Progenitor cell of endocrine pancreas (in vitro differentiated cells): ENCODE measurements at places on chromosomes 5 and 9.

GRCh38 chr9:119368681-119369581 lies at the start of gene BRINP1:
TSS of gene BRINP1 (minus strand) at chr9:119369435. CDS start at chr9:119313355, 56,080 bp downstream.
- peak within 1 kb of the TSS; percentile 67 for H3K27ac ChIP-seq
- H3K36me3 ChIP-seq: no peaks in the 10 kb centered on the region
- H3K4me1 ChIP-seq: peaks cover 9% of the 10 kb centered on the region
- peaks cover 70% of the 10 kb centered on the region for H3K27me3 ChIP-seq
- H3K4me3 ChIP-seq: peak within 1 kb of the TSS; percentile 79

- H3K27ac ChIP-seq: no peak overlapping the region
- H3K27me3 ChIP-seq: peaks cover 4% of the 10 kb centered on the region
- H3K4me3 ChIP-seq: no peak overlapping the region
These were observed 420.9 kb upstream of the DAP start for GRCh38 chr5:11181940-11182339.

DNA sequence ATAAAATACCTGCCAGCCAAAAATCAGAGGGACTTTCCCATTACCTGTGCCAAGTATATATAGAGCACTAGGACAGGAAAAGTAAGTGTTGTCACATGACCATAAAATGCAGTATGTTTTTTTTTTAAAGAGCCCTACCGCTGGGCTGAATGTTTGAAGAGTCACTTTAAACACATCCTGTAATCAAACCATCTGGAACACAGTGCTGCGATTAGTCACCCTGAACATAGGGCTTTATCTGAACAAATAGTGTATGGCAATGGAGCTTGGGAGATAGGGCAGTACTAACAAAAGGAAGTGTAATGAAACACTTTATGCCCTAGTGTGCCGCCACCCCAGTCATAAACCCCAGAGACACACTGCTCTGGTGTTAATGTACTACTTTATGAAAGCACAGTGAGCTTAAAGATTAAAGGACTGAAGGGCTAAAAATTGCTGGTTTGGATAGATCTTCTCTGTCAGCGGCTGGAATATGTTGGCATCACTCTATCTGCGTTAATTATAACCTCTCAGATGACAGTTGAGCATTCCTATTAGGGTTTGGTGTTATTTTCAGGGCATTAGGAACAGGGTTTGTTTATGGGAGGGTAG lies 90.4 kb downstream of the ZNF608 start:
- no peak overlapping the region for H3K27ac ChIP-seq
- H3K4me3 ChIP-seq: no peak overlapping the region
- no peak for DNase-seq
- peaks cover 6% of the 10 kb centered on the region for H3K36me3 ChIP-seq

- H3K4me3 ChIP-seq: no peak overlapping the region
- H3K36me3 ChIP-seq: peaks cover 1% of the 10 kb centered on the region
- H3K4me1 ChIP-seq: peaks cover 1% of the 10 kb centered on the region
- H3K27me3 ChIP-seq: peaks cover 2% of the 10 kb centered on the region
These were observed 55.9 kb upstream of the ERCC6L2 start for GRCh38 chr9:95819636-95820035.

DNA sequence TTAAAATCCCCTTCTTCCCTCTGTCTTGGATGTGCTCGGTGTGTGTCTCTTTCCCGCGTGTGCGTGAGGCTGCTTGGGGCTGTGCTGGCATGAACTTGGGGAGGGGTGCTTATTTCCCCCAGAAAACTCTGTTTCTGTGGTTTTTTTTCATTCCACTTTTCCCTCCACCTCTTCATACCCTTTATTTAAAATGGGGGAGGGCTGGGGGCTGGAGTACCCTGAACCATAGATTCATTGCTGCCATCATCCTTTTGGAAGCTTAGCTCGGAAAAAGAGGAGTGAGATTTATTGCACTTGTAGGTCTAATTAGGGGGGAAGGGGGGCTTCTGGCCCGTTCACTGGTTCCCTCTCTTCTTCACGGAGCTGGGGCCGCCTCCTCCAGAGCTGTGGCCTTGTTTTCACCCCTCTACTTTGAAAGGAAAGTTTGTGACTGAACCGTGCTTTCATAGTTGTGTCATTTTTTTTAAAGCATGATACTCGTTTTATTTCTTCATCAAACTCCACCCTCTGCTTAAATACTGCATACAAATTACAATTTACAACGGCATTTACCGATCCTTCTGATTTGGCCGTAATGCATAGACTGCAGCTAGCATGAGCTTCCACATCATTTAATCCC lies 2.9 kb downstream of the NR2F1 start:
- H3K4me3 ChIP-seq: peak overlapping the region; percentile 90
- peaks cover 23% of the 10 kb centered on the region for H3K36me3 ChIP-seq
- H3K27me3 ChIP-seq: peaks cover 46% of the 10 kb centered on the region
- H3K4me1 ChIP-seq: peaks cover 20% of the 10 kb centered on the region
- no peak for DNase-seq
- H3K27ac ChIP-seq: peak overlapping the region; percentile 85

GRCh38 chr9:84850830-84851392 lies 181.4 kb downstream of the NTRK2 start:
- H3K27me3 ChIP-seq: no peaks in the 10 kb centered on the region
- H3K36me3 ChIP-seq: no peaks in the 10 kb centered on the region
- H3K4me1 ChIP-seq: peaks cover 2% of the 10 kb centered on the region
- no peak for DNase-seq
- H3K27ac ChIP-seq: no peak overlapping the region
- no peak overlapping the region for H3K4me3 ChIP-seq

GRCh38 chr9:99819123-99819855 lies 2.4 kb upstream of the NR4A3 start:
- peaks cover 29% of the 10 kb centered on the region for H3K4me1 ChIP-seq
- peak overlapping the region; percentile 99 for H3K27ac ChIP-seq
- peak overlapping the region; percentile 91 for H3K4me3 ChIP-seq
- DNase-seq: peak; percentile 74
- H3K27me3 ChIP-seq: peaks cover 21% of the 10 kb centered on the region

DNA sequence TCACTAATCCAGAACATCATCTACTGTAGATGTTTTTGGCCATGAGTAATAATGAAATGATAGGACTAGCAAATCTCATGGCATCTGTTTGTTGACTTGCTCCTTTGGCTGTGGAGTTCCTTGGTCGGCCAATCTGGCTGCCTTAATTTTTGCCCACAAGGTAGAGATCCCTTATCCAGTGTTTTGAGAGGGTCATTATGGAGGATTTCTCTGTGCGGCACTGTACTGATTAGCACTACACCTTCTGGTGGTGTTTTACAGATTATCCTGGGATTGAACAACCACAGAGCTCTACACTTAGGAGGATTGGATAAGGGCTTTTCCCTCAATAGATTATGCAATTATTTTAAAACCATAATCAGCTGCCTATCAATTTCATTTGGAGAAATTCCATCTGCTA lies 3.2 kb upstream of the ENHO start:
- no peak overlapping the region for H3K4me3 ChIP-seq
- DNase-seq: no peak
- peaks cover 55% of the 10 kb centered on the region for H3K27me3 ChIP-seq
- no peak overlapping the region for H3K27ac ChIP-seq
- H3K36me3 ChIP-seq: no peaks in the 10 kb centered on the region

DNA sequence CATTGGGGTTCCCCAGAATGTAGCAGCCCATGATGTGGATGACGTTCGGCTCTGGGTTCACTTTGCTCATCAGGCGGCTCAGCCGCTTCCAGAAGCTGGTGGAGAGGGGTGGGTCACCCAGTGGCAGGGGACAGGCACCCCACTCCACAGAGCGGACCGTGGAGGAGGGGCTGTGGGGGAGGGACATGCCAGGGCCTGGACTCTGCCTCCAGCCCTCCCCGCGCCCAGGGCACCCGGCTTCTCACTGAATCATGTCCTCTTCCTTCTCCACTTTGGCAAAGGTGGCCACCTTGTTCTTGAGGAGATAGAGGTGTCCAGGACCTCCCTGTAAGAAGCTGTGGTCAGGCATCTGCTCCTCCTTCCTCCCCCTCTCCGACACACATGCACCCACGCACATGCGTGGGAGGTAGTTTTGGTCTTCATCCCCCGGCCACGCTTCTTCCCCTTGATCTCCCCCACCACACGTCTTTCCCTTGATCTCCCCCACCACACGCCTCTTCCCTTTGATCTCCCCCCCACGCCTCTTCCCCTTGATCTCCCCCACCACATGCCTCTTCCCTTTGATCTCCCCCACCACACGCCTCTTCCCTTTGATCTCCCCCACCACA lies 8.9 kb upstream of the ENTPD8 start:
- H3K4me3 ChIP-seq: no peak overlapping the region
- H3K27ac ChIP-seq: no peak overlapping the region
- H3K4me1 ChIP-seq: peaks cover 7% of the 10 kb centered on the region
- no peak for DNase-seq
- no peaks in the 10 kb centered on the region for H3K36me3 ChIP-seq

- DNase-seq: no peak
- peaks cover 5% of the 10 kb centered on the region for H3K27me3 ChIP-seq
- no peak overlapping the region for H3K4me3 ChIP-seq
- H3K4me1 ChIP-seq: peaks cover 4% of the 10 kb centered on the region
These were observed 67.4 kb downstream of the UGCG start for GRCh38 chr9:111963995-111964394.

GRCh38 chr5:538271-538771 lies 14.1 kb upstream of the SLC9A3 start:
- no peak overlapping the region for H3K27ac ChIP-seq
- no peaks in the 10 kb centered on the region for H3K36me3 ChIP-seq
- no peak overlapping the region for H3K4me3 ChIP-seq
- peaks cover 20% of the 10 kb centered on the region for H3K4me1 ChIP-seq
- no peak for DNase-seq
- peaks cover 38% of the 10 kb centered on the region for H3K27me3 ChIP-seq

DNA sequence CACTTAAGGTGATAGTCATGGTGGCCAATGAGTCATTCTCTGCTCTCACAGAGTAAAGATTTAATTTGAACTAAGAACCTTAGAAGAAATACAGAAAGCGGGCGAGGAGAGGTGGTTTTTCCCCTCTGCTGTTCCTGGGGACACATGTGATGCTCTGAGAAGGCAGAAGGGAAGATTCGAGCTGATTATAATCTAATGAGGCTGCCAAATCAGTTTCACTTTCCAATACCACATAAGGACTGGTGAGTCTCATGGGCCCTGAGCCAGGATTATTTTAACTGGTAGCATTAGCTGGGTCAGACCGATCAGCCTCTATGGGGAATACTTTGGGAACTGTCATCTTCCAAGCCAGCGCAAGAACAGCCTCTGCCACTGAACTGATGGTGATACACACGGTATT lies 116.5 kb downstream of the SLC1A3 start:
- no peaks in the 10 kb centered on the region for H3K4me1 ChIP-seq
- H3K27me3 ChIP-seq: peaks cover 5% of the 10 kb centered on the region
- H3K36me3 ChIP-seq: no peaks in the 10 kb centered on the region
- no peak for DNase-seq
- no peak overlapping the region for H3K4me3 ChIP-seq
- no peak overlapping the region for H3K27ac ChIP-seq

- H3K4me1 ChIP-seq: peaks cover 2% of the 10 kb centered on the region
- no peak overlapping the region for H3K4me3 ChIP-seq
- H3K36me3 ChIP-seq: peaks cover 20% of the 10 kb centered on the region
These were observed 711 bp downstream of the TTC33 start for GRCh38 chr5:40755093-40755406.

GRCh38 chr9:2859776-2860379 lies 16.0 kb upstream of the PUM3 start:
- no peaks in the 10 kb centered on the region for H3K4me1 ChIP-seq
- peaks cover 38% of the 10 kb centered on the region for H3K27me3 ChIP-seq
- DNase-seq: peak; percentile 50
- H3K4me3 ChIP-seq: no peak overlapping the region
- H3K36me3 ChIP-seq: no peaks in the 10 kb centered on the region

- peaks cover 29% of the 10 kb centered on the region for H3K4me1 ChIP-seq
- H3K27ac ChIP-seq: peak overlapping the region; percentile 53
- peak overlapping the region; percentile 94 for H3K4me3 ChIP-seq
- H3K36me3 ChIP-seq: no peaks in the 10 kb centered on the region
These were observed 1639.4 kb upstream of the C9orf72 start for GRCh38 chr9:29212397-29213387.

DNA sequence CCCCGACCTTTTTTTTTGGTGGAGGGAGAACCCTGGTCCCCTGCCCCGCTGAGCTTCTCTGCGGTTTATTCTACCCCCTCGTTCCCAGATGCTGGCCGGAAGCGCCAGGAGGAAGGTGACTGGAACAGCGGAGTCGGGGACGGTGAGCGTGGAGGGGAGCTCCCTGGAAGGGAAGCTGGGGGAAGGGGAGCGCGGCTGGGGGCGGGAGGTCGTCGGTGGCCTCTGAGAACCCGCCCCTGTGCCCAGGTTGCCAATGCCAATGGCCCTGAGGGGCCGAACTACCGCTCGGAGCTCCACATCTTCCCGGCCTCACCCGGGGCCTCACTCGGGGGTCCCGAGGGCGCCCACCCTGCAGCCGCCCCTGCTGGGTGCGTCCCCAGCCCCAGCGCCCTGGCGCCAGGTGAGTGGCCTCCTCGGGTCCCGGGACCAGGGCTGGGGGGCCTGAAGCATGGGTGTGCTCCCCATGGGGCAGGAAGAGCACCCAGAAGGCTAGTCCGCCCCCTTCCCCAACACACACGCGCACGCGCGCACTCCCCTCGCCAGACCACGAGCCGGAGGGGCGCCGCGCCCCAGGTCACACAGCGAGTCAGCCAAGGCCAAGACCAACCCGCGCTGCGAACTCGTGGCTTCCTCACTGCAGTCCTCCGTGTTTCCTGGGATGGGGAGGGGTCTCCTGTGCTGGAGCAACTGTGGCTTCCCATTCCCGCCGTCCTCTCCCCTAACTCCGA lies 10.6 kb downstream of the MYOZ3 start:
- H3K27me3 ChIP-seq: peaks cover 23% of the 10 kb centered on the region
- DNase-seq: peak; percentile 30
- no peak overlapping the region for H3K27ac ChIP-seq
- H3K36me3 ChIP-seq: no peaks in the 10 kb centered on the region
- H3K4me3 ChIP-seq: peak overlapping the region; percentile 73

GRCh38 chr5:179439181-179439985 lies 94.1 kb upstream of the ADAMTS2 start:
- no peaks in the 10 kb centered on the region for H3K36me3 ChIP-seq
- no peaks in the 10 kb centered on the region for H3K27me3 ChIP-seq
- H3K4me1 ChIP-seq: no peaks in the 10 kb centered on the region
- no peak for DNase-seq
- H3K4me3 ChIP-seq: no peak overlapping the region

GRCh38 chr9:3825721-3826120 lies 299.9 kb upstream of the RFX3 start:
- H3K4me1 ChIP-seq: peaks cover 11% of the 10 kb centered on the region
- no peak for DNase-seq
- peaks cover 30% of the 10 kb centered on the region for H3K36me3 ChIP-seq
- H3K27me3 ChIP-seq: no peaks in the 10 kb centered on the region

DNA sequence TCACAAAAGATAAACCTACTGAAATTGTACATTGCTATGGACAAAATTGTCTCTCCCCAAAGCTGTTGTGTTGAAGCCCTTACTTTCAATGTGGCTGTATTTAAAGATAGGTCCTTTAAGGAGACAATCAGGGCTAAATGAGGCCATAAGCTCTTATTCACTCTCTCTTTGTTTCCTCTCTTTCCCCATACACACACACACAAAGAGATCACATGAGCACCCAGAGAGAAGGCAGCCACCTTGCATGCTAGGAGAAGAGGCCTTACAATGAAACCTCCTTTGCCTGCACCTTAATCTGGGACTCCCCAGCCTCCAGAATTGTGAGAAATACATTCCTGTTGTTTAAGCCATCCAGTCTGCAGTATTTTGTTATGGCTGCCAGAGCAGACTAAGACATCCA lies 1295.6 kb upstream of the CDH6 start:
- no peak overlapping the region for H3K4me3 ChIP-seq
- no peak for DNase-seq
- no peak overlapping the region for H3K27ac ChIP-seq
- H3K4me1 ChIP-seq: peaks cover 5% of the 10 kb centered on the region
- H3K36me3 ChIP-seq: no peaks in the 10 kb centered on the region
- H3K27me3 ChIP-seq: no peaks in the 10 kb centered on the region
